CD4-positive, alpha-beta T cell (primary cell): ENCODE measurements at places on chromosomes 3 and 15.
A peak's percentile ranks its signal among the peaks of the same experiment; 100 is the strongest.

GRCh38 chr3:131551761-131552160 is 49.0 kb upstream of the MRPL3 start:
- H3K27ac ChIP-seq: no peak overlapping the region
- H3K27me3 ChIP-seq: peaks cover 10% of the 10 kb centered on the region
- H3K4me3 ChIP-seq: no peak overlapping the region
- H3K4me1 ChIP-seq: no peaks in the 10 kb centered on the region

- peaks cover 18% of the 10 kb centered on the region for H3K36me3 ChIP-seq
- DNase-seq: no peak
- H3K4me3 ChIP-seq: peak overlapping the region; percentile 65
- H3K27me3 ChIP-seq: no peaks in the 10 kb centered on the region
Observed at GRCh38 chr15:43132830-43133429, 456 bp upstream of the TMEM62 start.

DNA sequence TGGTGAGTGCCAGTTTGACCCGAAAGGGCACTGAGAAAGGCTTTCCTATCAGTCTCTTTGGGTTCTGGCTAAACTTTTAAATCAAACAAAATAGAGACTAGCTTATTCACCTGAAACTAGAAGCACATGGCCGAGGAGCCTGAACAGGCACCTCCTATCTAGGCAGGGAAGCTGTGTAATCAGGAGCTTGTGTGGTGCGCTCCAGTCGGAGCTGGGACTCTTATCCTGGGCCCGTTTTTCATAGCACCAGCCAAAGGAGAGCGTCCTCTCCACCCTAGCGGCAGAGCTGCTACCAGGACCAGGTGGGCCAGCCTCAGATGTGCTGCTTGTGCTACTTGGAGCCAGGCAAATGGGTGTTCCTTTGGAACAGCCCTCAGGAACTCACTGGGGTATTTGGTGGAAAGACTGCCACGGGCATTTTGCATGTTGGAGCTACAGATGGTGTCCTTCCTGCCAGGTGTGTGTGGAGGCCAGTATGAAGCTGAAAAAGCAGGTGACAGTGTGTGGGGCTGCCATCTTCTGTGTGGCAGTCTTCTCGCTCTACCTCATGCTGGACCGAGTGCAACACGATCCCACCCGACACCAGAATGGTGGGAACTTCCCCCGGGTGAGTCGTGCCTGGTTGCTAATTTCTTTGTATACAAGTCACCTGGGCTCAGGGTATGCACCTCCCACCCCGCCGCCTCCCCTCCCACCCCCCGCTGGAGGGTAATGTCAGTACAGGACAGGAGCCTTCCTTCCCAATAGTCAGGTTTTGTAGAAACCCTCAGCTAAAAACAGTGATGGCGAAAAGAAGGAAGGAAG is 833 bp downstream of the MAN2A2 start:
- peak overlapping the region; percentile 83 for H3K27ac ChIP-seq
- peaks cover 38% of the 10 kb centered on the region for H3K36me3 ChIP-seq
- H3K4me3 ChIP-seq: peak overlapping the region; percentile 81
- H3K4me1 ChIP-seq: peaks cover 19% of the 10 kb centered on the region

DNA sequence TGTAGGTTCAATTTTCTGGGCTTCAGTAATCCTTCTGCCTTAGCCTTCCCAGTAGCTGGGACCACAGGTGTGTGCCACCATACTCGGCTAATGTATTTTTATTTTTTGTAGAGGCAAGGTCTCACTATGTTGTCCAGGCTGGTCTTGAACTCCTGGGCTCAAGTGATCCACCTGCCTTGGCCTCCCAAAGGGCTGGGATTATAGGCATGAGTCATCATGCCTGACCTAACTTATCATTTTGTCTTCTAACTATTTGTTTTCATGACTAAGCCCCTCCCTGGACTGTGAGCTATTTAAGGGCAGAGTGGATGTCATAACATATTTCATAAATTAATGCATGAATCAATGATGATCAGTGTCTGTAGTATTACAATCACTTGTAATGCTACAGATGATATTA is 56.1 kb upstream of the PIAS1 start:
- no peaks in the 10 kb centered on the region for H3K36me3 ChIP-seq
- DNase-seq: no peak
- no peaks in the 10 kb centered on the region for H3K27me3 ChIP-seq
- no peak overlapping the region for H3K27ac ChIP-seq
- H3K4me1 ChIP-seq: no peaks in the 10 kb centered on the region
- H3K4me3 ChIP-seq: no peak overlapping the region

DNA sequence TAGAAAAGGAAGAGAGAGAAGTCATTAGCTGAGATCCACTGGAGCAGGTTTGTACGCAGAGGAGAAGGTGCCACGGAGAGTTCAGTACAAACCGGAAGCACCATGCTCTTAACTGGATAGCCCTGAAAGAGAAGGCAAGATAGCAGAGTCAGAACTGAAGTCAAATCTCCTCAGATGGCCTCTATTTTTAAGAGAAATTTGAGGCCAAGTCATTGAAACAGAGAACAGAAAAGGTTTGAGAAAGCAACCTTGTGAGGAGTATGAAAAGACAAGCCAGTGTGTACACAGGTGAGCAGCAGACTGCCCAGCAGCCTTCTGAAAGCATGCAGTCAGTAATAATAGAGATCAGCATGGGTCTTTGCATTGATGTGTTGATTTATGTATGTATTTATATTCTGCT is 66.1 kb upstream of the SPRED1 start:
- H3K27me3 ChIP-seq: no peaks in the 10 kb centered on the region
- H3K27ac ChIP-seq: no peak overlapping the region
- no peak overlapping the region for H3K4me3 ChIP-seq
- DNase-seq: no peak

GRCh38 chr3:163809540-163809993 is 1268.7 kb downstream of the SI start:
- H3K4me3 ChIP-seq: no peak overlapping the region
- H3K36me3 ChIP-seq: no peaks in the 10 kb centered on the region
- DNase-seq: no peak
- H3K4me1 ChIP-seq: no peaks in the 10 kb centered on the region
- H3K27ac ChIP-seq: no peak overlapping the region

- H3K27me3 ChIP-seq: peaks cover 20% of the 10 kb centered on the region
- no peak for DNase-seq
- H3K4me3 ChIP-seq: no peak overlapping the region
Observed at GRCh38 chr15:32723171-32723948, 5.6 kb downstream of the GREM1 start.

- no peaks in the 10 kb centered on the region for H3K36me3 ChIP-seq
- DNase-seq: no peak
- no peaks in the 10 kb centered on the region for H3K27me3 ChIP-seq
Observed at GRCh38 chr3:63442918-63443317, 164.8 kb downstream of the SYNPR start.

GRCh38 chr3:88443066-88443465 is 293.3 kb downstream of the C3orf38 start:
- no peaks in the 10 kb centered on the region for H3K27me3 ChIP-seq
- DNase-seq: no peak
- H3K36me3 ChIP-seq: no peaks in the 10 kb centered on the region
- H3K4me3 ChIP-seq: no peak overlapping the region
- H3K27ac ChIP-seq: no peak overlapping the region

- peaks cover 53% of the 10 kb centered on the region for H3K36me3 ChIP-seq
- DNase-seq: no peak
- no peaks in the 10 kb centered on the region for H3K4me1 ChIP-seq
- no peaks in the 10 kb centered on the region for H3K27me3 ChIP-seq
- H3K4me3 ChIP-seq: no peak overlapping the region
Observed at GRCh38 chr3:130677343-130677742, 69.3 kb downstream of the PIK3R4 start.

DNA sequence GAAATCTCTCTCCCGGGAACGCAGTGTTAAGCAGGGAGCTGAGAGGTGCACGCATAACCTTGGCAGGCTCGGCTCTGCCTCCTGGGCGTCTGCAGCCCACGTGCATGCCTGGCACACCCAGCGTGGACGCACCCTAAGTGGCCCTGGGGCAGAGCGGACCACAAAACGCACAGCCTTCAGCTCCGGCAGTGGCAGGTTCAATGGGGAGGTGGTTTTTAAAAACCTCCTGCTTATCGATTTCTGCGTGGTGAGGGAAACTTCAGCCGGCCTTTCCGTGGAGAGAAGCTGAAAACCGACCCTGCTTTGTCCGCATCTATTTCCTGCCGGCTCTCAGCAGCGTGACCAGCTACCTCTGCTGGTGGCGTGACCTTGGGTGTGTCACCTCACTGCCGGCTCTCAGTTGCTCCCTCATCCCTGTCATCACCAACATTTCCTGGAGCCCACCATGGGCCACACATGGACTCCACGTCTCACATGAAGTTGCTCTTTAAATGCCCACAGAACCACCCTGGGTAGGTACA is 134.8 kb upstream of the MEF2A start:
- H3K27me3 ChIP-seq: no peaks in the 10 kb centered on the region
- no peaks in the 10 kb centered on the region for H3K36me3 ChIP-seq
- H3K27ac ChIP-seq: no peak overlapping the region
- H3K4me3 ChIP-seq: no peak overlapping the region

DNA sequence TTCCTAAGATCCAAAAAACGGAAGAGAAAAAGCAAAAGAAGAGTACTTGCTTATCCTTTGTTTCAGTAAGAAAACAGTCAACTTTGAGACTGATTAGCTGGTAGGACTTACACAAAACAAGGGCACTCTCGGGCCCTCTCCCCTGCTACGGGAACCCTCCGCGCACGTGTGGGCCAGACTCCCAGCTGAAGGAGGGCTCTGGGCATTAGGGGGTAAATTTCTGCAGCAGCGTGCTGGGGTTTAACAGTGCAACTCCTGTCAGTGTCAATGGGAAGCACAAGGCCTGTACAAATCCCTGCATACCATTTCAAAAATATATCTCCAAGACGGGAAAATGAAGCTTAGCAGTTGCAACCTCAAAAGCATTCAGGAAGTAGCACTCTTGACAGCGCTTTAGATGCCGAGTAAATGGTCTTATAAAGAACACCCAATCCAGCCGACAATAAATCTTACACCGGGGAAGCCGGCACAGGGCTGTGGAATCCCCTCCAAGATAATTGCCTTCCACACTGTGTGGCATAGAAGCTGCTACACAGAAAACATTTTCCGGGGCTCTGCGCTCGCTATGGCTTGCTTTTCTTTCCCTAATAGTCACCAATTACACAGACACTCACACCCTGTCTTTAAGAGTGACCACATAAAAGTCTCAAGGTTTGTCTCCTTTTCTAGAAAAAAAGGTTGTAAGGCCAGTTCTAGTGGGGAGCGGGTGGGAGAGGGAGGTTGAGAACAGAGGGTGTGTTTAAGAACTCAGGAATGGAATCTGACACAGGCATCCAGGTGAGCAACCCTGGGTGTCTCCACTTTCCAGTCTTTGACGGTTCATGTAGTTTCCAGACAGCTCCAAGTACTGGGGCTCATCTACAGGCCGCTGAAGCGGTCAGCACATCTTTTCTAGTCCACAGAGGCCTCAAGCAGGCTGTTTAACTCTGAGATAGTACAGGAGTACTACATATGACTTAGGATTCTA is 512.7 kb downstream of the FOXP1 start:
- H3K27ac ChIP-seq: peak overlapping the region; percentile 18
- no peak overlapping the region for H3K4me3 ChIP-seq
- no peak for DNase-seq
- H3K36me3 ChIP-seq: peaks cover 16% of the 10 kb centered on the region
- no peaks in the 10 kb centered on the region for H3K27me3 ChIP-seq
- peaks cover 57% of the 10 kb centered on the region for H3K4me1 ChIP-seq

DNA sequence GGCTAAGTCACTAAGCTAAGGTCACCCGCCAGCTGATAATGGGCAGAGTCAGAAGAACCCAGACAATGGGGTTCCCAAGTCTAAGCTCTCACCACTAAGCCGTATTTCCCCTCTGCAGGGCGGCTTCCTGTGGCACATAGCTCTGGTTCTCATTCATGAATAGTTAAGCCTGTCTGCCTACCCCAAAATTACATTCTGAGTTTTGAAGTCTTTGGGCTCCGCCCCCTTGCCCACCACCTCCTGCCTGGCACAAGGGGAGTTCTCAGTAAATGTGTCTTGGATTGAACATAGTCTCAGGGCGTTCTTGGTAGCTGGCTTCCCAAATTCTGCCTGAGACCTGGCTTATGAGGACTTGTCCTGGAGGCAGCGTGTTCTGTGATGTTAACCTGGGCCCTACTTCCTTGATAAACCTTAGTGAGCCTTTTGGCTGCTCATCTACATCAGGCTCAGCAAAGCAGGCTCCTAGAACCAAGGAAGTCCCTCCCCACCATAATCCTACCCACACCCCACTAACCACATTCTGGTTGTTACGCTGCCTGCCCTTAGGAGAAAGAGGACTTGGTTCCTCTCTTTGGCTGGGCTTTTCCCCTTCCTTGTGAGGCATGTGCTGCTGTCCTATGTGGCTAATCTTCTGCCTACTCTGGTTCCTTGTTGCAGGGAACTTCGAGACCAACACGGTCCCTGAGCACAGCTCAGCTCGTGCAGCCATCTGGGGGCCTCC is 54.9 kb downstream of the STARD5 start:
- H3K27ac ChIP-seq: no peak overlapping the region
- peaks cover 23% of the 10 kb centered on the region for H3K4me1 ChIP-seq
- no peak for DNase-seq
- H3K4me3 ChIP-seq: no peak overlapping the region
- H3K27me3 ChIP-seq: no peaks in the 10 kb centered on the region

- no peaks in the 10 kb centered on the region for H3K27me3 ChIP-seq
- H3K4me3 ChIP-seq: no peak overlapping the region
- no peak for DNase-seq
- no peak overlapping the region for H3K27ac ChIP-seq
- H3K36me3 ChIP-seq: no peaks in the 10 kb centered on the region
- H3K4me1 ChIP-seq: no peaks in the 10 kb centered on the region
Observed at GRCh38 chr15:48565560-48566482, 79.7 kb downstream of the FBN1 start.

- no peak overlapping the region for H3K4me3 ChIP-seq
- no peaks in the 10 kb centered on the region for H3K27me3 ChIP-seq
- peak; percentile 5 for DNase-seq
- no peak overlapping the region for H3K27ac ChIP-seq
- no peaks in the 10 kb centered on the region for H3K4me1 ChIP-seq
- no peaks in the 10 kb centered on the region for H3K36me3 ChIP-seq
Observed at GRCh38 chr3:115040673-115041286, 106.3 kb downstream of the ZBTB20 start.

DNA sequence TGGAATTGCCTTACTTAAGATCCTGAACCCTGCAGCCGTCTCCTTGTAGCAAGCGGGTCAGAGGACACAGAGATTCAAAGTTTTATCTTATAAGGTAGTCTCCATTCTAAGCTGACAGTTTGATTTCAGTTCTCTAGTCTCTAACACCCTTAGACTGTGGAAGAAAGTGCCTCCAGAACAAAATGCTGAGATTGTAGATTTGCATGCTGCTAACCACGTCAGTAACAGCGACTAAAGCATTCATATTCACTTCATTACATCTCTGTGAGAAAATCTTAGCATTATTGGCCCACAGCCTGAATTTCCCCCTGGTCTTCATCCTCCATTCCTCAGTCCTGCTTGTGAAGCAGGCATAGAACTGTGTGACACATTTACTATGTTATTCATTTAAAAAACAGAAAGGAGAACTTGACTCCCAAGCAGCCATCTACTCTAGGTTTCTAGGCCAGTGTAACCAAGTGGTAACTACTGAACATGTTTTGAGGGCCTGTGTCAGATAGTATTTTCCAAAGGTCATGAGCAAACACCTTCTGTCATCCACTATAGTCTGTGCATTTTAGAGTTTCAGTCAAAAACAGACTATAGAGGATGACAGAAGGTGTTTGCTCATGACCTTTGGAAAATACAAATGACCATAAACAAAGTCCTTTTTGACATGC is 27.4 kb downstream of the ARIH2 start:
- H3K4me3 ChIP-seq: no peak overlapping the region
- no peaks in the 10 kb centered on the region for H3K27me3 ChIP-seq
- no peak for DNase-seq
